Stimulated activated CD8-positive, alpha-beta memory T cell treated with anti-CD3 and anti-CD28 coated beads, Interleukin-15, amount 100 ng/mL, for 24 hours (primary cell): ENCODE measurements at places on chromosomes 6 and 20.

GRCh38 chr6:117505311-117505710, 22.8 kb downstream of the DCBLD1 start:
- no peak for DNase-seq

DNA sequence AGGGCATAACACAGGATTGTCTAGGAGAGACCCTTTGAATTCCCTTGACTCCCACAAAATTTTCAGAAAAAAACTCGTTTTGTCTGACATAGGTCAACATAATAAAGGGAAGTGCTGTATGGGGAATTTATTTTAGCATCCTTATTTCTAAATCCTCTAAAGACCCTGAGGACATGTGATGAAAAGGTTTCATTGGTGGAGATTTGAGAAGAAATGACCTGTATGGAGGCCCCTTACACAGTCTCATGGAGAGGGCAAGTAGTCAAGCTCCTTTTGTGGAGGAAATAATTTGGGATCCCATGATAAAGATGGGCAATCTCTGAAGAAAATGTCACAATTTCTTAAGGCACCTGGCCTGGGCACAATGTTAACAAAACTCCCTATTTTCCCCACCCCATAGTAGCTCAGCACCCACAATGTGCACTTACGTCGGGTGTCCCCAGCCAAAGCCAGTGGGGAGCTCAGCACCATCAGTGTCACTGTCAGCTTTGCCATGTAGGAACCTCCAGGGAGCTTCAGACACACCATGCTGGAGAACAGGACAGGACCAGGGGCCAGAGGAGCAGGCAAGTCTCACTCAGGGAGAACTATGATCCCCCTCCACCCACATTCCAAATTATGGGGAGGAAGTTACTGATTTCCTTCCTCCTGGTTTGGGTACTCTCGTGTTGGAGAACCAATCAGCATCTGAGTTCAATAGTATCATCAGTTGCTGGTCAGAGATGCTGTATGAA, at the start of gene HLA-DRB5:
Gene HLA-DRB5, minus strand, starts transcription at position 591 of the 734 bp plus-strand sequence. Its CDS starts 63 bp downstream, at position 528.
- no peak for DNase-seq

DNA sequence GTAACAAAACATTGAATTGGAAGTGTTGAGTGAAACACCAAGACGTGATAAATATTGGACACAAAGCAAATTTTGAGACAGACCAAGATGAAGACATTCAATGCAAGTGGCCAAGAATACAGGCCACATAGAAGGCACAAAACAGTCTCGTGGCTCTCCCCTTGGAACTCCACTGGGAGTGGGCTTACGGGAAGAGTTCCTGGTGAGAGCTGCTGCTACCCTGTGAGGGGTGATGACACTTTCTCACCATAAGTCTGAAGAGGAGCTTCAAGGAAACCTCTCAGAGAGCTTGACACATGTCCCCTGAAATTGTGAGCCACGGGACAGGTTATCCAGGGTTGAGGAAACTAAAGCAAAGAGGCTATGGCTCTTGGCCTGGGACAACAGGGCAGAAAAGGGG, 48.6 kb upstream of the SLC22A16 start:
- no peak for DNase-seq

DNA sequence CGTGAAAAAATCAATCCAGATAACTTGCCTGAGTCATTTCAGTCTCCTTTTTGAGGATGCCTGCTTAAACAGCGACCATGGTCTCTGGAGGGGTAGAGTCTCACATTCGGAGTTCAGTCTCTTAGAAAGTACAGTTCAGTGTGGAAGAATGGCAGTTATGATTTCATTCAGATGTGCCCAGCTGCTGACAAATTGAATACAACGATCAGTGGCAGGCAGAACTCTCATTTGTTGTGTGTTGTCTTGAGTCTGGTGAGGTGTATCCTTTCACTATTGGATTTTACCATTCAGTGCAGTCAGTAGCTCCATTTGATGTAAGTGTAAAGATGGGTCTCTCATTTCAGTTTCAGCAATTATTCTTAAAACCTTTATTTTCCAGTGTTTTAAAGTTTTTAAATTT, 639 bp upstream of the TULP4 start:
- DNase-seq = no peak

DNA sequence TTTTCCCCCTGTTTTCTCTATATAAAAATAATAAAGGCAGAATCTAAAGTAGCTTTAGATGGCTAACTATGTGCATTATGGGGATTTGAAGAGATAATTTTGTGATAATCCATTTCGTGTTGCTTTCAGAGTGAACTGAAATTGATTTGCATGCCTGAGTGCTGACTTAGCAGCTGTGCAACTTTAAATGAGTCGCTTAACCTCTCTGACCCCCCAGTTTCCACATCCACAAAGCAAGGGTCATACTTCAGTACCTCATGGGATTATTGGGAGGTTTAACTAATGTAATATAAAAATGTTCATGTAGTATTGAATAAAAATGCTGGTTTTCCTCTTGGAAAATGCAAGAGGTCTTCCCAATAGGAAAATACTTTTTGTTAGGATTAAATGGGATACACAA, 63.8 kb upstream of the FABP7 start:
- no peak for DNase-seq

DNA sequence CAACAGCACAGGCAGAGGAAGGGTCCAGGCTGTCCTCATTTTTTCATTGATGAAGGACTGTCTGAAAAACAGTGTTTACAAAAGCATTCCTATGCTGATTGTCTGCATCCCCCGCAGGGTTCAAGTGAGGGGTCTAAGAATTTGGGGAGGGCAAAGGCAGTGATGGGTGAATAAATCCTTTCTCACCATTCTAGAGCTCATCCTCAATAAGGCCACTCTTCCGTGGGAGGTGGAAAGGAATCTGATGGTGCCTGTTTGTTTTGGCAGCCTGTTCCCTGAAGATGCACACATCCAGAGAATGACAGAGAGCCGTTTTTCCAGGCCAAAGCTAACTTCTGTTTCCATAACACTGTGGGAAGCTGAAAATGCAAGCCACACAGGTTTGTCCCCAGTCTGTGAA, 164.5 kb downstream of the MOXD1 start:
- DNase-seq = no peak

GRCh38 chr6:101645770-101646169, 252.3 kb downstream of the GRIK2 start:
- no peak for DNase-seq

- no peak for DNase-seq
Observed at GRCh38 chr6:154509421-154510143, 903 bp downstream of the CNKSR3 start.

DNA sequence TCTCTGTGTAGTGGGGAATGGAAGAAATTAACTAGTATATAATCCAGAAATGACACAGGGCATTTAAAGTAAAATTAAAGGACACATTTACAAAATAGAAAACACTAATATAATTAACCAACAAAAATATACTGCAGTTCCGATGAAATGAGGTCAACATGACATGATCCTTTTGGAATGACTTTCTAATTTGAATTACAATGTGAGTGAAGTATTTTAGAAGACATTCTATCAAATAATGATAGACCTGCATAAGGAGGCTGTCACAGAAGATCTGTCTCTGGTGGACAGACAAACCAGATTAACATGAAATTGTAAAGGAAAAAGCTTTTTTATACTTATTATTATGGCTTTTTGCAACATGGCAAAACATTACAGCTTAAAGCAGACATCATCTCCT, 100.6 kb upstream of the FAM184A start:
- DNase-seq = no peak

DNA sequence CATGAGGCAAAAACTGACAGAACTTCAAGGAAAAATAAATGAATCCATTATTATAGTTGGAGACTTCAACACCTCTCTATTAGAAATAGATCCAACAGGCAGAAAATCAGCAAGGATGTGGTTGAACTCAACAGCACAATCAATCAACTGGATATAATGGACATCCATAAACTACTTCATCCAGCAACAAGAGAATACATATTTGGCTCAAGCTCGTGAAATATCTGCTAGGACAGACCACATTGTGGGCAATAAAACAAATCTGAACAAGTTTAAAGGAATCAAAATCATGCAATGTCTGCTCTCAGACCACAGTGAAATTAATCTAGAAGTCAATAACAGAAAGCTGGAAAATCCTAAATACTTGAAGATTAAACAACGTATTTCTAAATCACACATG, 362.6 kb downstream of the CD109 start:
- no peak for DNase-seq

DNA sequence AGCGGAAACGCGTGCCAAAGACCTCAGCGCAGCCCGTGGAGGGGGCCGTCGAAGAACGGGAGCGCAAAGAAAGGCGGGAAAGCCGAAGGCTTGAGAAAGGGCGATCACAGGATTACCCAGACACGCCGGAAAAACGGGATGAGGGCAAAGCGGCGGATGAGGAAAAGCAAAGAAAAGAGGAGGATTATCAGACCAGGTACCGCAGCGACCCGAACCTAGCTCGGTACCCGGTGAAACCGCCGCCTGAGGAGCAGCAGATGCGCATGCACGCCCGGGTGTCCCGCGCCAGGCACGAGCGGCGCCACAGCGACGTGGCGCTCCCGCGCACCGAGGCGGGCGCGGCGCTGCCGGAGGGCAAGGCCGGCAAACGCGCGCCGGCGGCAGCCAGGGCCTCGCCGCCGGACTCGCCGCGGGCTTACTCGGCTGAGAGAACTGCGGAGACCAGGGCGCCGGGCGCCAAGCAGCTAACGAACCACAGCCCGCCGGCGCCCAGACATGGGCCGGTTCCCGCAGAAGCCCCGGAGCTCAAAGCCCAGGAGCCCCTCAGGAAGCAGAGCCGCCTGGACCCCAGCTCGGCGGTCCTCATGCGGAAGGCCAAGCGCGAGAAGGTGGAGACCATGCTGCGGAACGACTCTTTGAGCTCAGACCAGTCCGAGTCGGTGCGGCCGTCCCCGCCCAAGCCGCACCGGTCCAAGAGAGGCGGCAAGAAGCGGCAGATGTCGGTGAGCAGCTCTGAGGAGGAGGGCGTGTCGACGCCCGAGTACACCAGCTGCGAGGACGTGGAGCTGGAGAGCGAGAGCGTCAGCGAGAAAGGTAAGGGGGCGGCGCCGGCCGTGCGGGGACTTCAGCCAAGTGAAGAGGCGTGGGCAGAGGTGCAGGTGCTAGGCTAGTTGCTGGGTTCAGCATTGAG, 296.2 kb downstream of the RIMS1 start:
- DNase-seq = no peak

- no peak for DNase-seq
Observed at GRCh38 chr6:32517654-32518445, 12.2 kb downstream of the HLA-DRB5 start.

- DNase-seq = no peak
Observed at GRCh38 chr20:39292193-39292736, 330.1 kb downstream of the DHX35 start.

- no peak for DNase-seq
Observed at GRCh38 chr20:35238735-35239134, 12.2 kb downstream of the MMP24 start.

DNA sequence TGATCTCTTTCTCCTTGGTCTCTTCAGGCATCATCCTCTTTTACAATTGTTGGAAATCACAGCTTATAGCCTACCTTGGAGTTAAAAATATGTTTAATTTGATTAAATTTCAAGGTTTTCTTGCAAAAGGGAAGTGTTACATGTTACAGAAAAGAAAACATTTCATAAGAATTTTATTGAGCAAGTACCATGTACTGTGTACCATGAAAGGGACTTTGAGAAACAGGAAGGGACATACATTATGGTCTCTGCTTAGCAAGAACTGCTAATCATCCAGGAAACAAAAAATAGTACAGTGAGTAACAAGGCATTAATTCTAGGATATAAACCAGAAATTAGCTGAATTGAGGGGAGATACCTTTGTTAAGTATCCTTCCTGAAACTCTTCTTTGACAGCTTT, 145.3 kb upstream of the SPACA1 start:
- no peak for DNase-seq

DNA sequence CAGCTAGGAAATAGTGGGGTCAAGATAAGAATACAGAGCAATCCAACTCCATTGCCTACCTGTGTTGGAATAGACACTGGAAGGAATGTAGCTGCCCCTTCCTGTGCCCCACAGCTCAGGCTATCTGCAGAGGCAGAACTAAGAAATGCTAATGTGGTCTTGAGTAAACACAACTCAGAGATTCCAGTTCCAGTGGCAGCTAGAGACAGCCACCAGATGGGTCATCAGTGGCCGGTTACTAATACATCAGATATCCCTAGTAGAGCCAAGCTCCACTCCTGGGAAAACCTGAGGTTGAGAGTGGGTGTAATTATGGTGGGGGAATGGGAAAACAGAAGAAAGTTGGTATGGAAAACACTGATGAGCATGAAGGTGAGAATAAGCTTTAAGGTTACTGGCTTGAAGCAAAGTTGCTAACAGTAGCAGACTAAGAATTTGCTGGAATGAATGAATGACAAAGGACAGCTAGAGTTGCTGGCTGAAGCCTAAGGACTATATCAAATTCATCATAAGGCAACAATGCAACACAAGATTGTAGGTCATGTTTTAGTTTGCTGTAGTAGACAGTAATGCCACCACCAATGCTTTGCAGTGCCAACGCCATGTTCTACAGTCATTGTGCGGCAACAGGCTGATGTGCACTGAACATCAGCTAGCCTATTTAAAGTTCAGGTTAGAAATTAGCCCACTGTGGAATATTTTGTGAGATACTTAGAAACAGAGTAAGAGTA, 28.3 kb upstream of the FAM83C start:
- DNase-seq = no peak

- no peak for DNase-seq
Observed at GRCh38 chr6:13924949-13925881, at the start of gene RNF182. TSS of gene RNF182 (plus strand) at chr6:13924952. CDS start at chr6:13977120, 52,168 bp downstream.

- no peak for DNase-seq
Observed at GRCh38 chr6:69106511-69106910, 471.4 kb downstream of the ADGRB3 start.

DNA sequence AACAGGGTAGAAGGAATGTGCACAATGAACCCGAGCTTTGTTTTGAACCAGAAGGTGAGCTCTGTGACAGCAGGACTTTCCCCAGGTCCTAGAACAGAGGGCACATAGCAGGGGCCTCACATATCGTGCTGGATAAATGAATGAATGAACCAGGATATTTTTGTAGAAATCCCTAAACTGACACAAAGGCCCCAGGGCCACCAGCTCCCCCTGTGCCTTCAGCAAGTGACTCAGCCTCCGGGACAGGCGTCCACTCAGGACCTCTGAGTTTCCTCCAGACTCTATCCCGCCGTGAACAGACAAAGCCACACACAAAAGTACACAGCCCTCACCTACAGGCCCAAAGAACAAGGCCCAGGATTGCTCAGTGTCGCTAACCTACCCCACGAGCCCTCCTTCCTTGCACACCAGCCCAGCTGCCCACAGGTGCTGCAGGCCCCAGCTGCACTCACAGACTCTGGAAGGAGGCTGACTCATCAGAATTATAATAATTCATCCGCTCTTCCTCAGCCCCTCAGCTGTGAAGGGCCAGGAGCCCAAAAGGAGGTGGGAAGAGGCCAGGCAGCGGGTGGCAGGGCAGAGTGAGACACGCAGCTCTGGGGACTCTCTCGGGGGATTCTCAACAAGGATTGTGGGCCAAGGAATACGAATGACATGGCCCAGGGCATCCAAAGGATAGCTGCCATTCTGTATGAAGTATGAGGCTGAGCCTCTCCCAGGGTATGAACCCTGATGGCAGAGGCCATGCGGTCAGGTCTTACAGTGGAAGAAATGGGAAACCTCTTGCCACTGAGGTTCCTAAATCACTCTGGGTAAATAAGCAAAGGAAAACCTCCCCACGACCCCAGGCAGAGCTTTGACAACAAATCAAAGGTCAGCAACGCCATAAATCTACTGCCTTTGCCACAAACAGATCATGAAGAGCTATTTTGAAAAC, 40.9 kb downstream of the SUMO4 start:
- DNase-seq = no peak
